ENCODE measurements at places on chromosomes 6 and 20. TPM values are rescaled to one million over a fixed set of nuclear protein-coding genes. Genes with fewer than 3 reads are reported as not detected.

CDYL gene
- total RNA-seq, result 75.3 TPM

DOK5 gene
- 15.9 TPM for total RNA-seq

COL20A1 gene
- 4.6 TPM for total RNA-seq

MAS1 gene
- 0.09 TPM for total RNA-seq

CLPSL2 gene
- not detected for total RNA-seq

SLC17A3 gene
- not detected for total RNA-seq

SIRPD gene
- not detected for total RNA-seq

IL20RA gene
- 23.4 TPM for total RNA-seq

MAP3K7 gene
- 27.9 TPM for total RNA-seq

GJA10 gene
- not detected for total RNA-seq

TNF gene
- total RNA-seq, result 0.22 TPM

GPR63 gene
- total RNA-seq, result 2.6 TPM

- no peak for DNase-seq
These were observed 61.3 kb downstream of the CDH4 start for GRCh38 chr20:61313396-61313795.

- peak; percentile 53 for DNase-seq
These were observed 123.8 kb upstream of the ADGRF1 start for GRCh38 chr6:47165918-47166317.

DNA sequence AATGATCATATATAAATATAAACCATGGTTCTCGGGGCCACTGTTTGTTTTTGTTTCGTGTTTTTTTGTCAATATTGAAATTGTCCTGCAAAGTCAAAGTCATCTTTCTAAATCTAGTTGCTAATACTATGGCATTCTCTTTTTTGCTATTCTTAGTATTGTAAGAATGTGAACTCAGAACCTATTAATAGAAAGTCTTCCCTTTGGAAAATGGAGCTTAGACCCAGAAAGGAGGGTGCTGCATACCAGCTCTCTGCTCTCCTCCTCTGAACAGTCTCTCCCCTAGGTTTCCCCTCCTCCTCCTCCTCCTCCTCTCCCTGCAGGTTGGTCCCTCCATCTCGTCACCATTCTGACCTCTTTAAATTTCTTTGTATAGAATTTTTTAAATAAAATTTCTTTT lies 150.4 kb upstream of the CCN2 start:
- DNase-seq, result no peak

- peak; percentile 79 for DNase-seq
These were observed 814.8 kb downstream of the MAFB start for GRCh38 chr20:39874049-39874893.

- DNase-seq, result no peak
These were observed 39.8 kb upstream of the KIF25 start for GRCh38 chr6:167957626-167958025.

- no peak for DNase-seq
These were observed 46.9 kb downstream of the OGFRL1 start for GRCh38 chr6:71335544-71335943.

DNA sequence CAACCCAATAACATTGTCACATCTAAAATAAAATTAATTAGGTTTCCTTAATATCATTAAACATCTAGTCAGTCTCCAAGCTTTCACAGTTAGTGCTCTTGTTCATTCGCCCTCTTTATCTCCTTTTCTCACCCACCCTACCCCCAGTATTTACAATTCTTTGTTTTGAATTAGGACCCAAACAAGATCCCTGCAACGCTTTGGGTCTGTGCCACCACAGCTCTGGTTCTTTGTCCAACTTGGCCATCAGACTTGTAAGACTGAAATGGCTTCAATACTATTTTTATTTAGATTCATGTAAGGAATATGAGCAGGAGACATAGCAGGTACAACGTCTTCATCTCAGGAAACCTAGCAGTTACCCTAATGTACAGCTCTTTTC lies 276.5 kb downstream of the CDKAL1 start:
- peak; percentile 5 for DNase-seq

DNA sequence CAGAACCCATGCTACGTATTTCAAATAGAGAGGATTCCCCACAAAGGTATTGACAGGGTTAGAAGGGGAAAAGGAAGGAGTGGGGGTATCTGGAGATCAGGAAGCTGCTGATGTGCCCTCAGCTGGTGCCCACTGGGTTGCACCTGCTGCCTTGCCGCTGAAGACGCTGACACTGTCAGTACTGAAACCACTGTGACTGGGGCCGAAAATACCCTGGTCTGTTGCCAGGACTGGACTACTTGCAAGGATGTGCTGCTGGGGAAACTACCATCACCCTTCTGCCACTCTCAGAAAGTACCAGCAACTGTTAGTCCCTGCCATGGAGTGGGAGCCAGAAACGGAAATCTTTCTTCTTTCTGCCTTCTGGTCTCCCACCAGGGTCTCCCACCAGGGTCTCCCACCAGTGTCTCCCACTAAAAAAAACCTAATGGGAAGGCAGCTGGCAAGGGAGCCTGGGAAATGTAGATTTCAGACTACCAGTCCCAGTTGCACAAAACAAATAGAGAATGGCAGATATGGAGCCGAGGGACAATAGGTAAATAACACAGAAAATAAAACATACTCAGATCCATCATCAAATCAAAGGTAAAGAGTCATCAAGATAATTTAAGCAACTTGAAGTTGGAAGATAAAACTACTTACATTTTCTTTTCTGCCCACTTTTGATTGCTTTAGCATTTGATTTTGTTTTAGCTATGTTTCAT lies 204.8 kb downstream of the TPBG start:
- DNase-seq, result peak; percentile 66

DNA sequence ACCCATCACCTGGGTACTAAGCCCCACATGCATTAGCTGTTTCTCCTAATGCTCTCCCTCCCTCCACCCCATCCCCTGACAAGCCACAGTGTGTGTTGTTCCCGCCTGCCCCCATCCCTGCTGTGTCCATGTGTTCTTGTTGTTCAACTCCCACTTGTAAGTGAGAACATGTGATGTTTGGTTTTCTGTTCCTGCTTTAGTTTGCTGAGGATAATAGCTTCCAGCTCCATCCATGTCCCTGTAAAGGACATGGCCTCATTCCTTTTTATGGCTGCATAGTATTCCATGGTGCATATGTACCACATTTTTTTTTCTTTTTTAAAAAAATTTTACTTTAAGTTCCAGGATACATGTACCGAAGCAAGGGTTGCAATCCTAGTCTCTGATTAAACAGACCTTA lies 76.7 kb downstream of the RNF217 start:
- no peak for DNase-seq

DNA sequence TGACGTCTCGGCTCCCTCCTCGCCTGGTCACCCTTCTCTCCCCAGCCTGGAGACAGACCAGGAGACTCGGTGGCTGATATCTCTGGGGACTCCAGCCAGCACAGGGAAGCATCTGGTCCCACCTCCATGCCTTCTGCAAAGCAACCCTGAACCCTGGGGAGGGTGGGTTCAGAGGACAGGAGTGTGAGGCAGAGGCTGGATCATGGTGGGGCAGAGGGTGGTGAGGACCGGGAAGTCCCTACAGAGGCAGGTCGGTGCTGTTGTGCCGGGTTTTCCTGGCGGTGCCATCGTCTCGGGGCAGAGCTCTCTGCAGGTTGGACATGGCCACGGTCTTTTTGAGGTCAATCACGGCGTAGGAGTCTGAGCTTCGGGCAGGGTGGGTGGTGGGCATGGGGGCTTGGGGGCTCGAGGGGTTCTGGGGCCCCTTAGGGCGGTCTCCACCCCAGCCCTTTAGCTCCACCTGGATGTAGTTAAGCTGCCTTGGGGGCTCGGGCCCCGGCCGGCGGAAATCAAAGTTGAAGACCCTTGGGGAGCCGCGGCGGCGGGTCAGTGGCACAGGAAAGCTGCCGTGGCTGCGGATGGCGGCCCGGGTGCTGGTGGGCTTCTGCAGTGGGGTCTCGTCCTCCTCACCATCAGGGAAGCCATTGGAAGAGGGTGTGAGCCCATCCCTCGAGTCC lies 9.2 kb downstream of the FRS3 start:
- DNase-seq, result no peak

DNA sequence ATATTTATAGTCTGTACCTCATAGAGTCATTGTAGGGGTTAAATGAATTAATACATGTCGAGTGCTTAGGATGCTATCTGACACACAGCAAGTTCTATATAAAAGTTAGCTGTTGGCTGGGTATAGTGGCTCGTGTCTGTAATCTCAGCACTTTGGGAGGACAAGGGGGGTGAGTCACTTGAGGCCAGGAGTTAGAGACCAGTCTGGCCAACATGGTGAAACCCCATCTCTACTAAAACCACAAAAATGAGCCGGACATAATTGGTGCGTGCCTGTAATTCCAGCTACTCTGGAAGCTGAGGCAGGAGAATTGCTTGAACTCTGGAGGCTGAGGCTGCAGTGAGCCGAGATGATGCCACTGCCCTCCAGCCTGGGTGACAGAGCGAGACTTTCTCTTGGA lies 222.9 kb downstream of the UBE3D start:
- no peak for DNase-seq

DNA sequence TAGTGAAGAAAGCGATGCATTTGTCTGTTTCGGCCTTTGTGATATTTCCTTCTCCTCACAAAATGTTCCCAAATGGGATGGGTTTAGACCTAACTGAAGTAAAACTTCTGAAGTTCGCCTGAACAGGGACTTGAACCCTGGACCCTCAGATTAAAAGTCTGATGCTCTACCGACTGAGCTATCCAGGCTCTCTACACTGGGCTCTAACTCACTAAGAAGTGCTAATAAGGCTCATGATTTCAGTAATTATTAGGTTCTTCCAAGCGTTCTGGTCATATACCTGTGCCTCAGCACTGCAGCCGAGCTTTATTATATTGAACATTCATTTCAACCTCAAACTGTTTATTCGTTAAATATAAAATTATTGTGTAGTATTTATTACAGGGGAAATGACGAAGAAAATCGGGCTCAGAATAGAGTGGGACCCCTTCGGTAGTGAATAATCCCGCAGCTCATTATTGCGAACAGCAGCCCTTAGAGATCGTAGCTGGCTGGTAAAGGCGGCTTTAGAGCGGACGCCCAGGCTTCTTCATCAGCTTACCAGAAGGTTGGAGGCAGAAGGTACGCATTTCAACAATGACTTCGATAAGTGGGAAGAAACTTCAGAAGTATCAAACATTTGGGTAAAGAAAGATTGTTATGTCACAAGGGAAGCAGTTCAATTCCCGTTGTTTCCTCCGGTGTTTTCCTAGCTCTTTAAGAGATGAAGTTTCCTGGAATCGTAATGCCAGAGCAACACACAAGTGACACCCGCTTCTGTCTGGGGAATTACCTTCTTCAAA lies 119.0 kb upstream of the ZNF184 start:
- DNase-seq, result no peak

GRCh38 chr6:12522347-12522746 lies 194.2 kb upstream of the PHACTR1 start:
- no peak for DNase-seq

GRCh38 chr6:39642270-39642669 lies 82.9 kb downstream of the KIF6 start:
- DNase-seq, result no peak

GRCh38 chr6:827431-827830 lies 134.5 kb upstream of the EXOC2 start:
- DNase-seq, result no peak

GRCh38 chr20:38997622-38998021 lies 35.5 kb downstream of the DHX35 start:
- DNase-seq, result no peak

DNA sequence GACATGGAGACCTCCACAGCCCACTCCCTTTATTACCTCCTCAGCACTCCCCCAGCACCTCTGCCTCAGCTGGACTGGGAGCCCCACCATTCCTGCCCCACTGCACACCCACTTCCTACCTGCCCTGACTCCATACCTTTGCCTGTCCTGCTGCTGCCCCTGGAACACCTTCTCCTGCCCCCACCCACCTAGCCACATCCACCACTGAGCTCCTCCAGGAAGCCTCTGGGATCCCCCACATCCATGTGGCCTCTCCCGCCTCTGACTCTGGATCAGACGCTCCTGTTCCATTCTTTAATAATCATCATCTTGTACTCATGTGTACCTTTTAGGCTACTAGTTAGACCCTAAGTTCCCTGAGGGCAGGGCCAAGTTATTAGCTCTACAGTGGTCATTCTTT lies 2.2 kb upstream of the SDCBP2 start:
- DNase-seq, result no peak

DNA sequence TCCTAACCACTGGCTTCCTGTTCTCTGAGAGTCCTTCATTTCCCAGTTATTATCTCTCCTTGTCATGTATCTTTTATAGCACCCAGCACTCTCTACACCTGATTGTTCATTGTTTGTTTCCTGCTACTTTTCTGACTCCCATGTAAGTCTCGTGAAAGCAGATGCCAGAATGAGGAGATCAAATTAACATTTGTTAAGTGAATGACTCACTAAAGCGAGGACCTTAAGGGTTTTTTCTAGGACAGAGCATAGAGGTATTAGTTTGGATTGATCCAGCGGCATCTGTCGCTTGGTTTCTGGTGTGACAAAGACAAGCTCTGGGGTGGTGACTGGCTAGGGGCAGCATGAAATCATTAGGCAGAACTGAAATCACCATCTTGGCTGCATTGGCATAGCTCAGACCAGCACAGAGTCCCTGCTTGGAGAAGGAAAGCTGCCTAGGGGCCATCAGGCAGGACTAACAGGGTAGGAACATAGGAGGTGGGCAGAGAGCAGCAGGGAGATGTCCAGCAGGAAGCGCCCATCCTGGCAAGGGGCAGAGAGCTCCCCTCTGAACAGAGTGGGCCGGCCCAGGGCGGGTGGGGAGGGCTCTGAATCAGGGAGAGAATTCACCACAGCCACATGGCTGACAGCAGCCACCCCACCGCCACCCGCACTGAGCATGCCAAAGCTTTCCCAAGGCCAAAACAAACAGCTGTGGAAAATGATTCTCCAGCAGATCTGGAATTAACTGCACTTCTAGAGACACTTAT lies 97.1 kb upstream of the CEP85L start:
- peak; percentile 89 for DNase-seq

DNA sequence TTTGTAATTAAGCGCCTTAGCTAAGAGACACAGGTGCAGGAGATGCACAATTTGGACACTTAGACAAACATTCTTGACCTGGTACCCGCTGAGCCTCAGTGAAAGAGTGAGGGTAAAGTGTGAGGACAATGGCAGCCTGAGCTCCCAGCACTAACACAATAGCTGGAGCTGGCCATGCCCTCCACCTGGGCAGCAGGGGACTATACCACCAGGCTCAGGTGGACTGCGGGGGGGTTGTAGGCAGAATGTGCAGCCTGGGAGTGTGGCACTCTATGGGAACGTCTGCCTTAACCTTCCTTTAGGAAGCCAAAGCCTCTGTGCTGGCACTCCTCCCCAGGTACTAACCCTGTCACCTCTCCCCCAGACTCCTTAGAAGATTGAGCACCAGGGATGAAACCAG lies 23.6 kb downstream of the PRKN start:
- DNase-seq, result no peak

GRCh38 chr6:158522616-158523015 lies 37.3 kb upstream of the TMEM181 start:
- no peak for DNase-seq

- DNase-seq, result no peak
These were observed 368.0 kb downstream of the TBC1D32 start for GRCh38 chr6:120966321-120966720.

- no peak for DNase-seq
These were observed 554.7 kb upstream of the HS3ST5 start for GRCh38 chr6:114897536-114897935.

- DNase-seq, result peak; percentile 63
These were observed 229.9 kb downstream of the NRN1 start for GRCh38 chr6:5776706-5777390.
